ENCODE measurements at places on chromosomes 3 and 15.

- no peak for DNase-seq
Observed at GRCh38 chr15:65222891-65223290, 11.6 kb upstream of the CILP start.

GRCh38 chr3:76576201-76576600 is 463.7 kb upstream of the ROBO2 start:
- DNase-seq, result no peak

GRCh38 chr3:29594261-29594660 is 313.4 kb downstream of the RBMS3 start:
- no peak for DNase-seq

DNA sequence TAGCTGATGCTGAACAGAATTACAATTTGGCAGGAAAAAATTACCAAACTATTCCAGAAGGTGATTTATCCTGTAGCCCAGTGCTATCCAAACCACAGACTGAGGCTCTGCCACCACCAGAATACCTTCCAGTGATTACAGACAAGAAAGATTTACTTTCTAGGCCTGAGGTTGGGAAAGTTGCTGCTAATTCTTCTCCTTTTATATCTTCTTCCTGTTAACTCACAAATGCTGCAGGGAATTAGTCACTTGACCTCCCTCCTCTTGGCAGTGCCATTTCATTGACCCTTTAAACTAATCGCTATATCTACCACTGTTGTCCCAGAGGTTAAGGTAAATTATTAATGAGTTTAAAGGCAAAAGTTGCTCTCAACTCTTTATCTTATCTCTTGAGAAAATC is 118.4 kb downstream of the CTNNB1 start:
- DNase-seq, result peak; percentile 15

DNA sequence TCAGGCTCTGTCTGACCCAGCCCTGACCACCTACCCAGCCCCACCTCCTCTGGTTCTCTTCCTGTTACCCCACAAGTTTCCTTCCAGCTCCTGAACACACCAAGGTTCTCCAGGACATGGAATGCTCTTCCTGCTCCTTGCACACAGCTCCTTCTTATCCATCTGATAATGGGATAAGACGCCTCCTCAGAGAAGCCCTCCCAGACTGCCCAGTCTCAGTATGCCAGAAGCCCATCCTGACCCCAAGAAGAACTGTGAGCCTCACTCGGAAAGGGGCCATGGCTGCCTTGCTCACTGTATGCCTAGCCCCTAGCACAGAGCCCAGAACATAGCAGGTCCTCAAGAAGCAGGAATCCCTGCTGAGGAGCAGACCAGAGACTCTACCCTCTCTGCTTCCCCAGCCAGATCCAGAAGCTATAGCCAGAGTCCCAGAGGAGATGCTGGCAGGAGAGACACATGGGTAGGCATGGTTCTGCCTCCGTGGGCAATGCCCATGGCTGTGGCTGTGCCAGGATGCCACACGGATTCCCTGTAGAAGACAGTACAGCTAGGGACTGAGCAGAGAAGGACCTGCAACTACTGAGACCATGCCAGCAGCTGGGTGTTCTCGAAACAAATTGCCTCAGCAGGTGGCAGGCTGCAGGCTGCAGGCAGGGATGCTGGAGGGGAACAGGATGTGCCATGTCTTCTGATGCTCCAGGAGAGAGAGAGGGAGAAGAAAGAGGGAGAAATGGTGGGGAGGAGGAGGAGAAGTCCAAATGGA is 74.0 kb upstream of the LINGO1 start:
- DNase-seq, result no peak

DNA sequence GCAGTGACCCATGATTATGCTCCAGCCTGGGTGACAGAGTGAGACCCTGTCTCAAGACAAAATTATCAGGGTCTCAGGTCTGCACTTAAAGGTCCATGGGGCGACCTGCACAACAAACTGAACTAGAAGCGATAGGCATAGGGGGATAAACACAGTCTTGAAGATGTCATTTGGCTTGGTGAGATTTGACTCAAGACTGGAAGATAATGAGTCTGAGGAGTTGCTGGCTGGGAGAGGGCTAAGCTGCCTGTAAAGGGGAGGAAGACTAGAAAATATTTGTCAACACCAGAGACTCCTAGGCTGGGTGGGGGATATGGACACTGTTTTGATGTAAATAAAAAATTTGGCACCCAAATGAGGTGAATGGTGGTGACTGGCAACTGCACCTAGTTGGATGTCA is 19.8 kb downstream of the GHRL start:
- DNase-seq, result no peak

- DNase-seq, result no peak
Observed at GRCh38 chr3:147397155-147397874, 9.0 kb downstream of the ZIC4 start.
